NCI-H460 (cell line): ENCODE measurements at places on chromosomes 6 and 20. TPM values are rescaled to one million over a fixed set of nuclear protein-coding genes. Genes with fewer than 3 reads are reported as not detected.

DNA sequence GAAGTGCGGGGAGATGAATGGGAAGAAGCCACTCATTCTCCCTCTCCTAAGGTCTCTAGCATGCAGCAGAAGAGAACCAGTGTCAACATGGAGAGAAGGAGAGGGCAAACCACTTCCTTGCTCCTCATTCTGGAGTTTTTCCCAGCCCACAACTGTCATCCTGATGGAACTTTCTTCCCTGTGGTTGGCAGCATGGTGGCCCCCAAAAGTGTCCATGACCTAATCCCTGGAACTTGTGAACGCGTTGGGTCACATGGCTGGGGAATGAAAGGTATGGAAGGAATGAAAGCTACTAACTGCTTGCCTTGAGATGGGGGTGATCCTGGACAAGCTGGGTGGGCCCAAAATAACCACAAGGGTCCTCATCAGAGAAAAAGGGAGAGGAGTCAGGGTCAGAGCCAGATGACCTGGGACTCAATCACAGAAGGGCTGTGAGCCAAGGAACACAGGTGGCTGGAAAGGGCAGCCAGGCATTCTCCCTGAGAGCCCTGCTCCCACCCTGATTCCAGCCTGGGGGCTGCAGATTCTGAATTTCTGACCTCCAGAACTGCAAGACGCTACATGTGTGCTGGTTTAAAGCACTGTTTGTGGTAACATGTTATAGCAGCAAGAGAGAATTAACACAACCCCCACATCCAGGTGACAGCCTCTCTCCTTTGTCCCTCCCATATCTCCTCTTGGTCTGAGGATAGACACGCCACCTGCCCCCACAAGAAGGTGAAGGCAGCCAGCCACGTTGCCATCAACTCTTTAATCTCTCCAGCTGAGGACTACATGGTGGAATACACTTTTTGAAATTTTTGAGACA is 63.2 kb downstream of the PYGB start:
- no peak for DNase-seq

CYP39A1 gene
- 9.1 and 10.6 TPM in 2 replicates for total RNA-seq

GRCh38 chr6:121064345-121064744 is 269.9 kb downstream of the TBC1D32 start:
- DNase-seq = no peak

DUSP15 gene
- total RNA-seq = not detected in 2 replicates

- no peak for DNase-seq
These were observed 380.3 kb upstream of the JARID2 start for GRCh38 chr6:14865531-14866100.

- no peak for DNase-seq
These were observed 380.4 kb downstream of the CENPW start for GRCh38 chr6:126720304-126720703.

DNA sequence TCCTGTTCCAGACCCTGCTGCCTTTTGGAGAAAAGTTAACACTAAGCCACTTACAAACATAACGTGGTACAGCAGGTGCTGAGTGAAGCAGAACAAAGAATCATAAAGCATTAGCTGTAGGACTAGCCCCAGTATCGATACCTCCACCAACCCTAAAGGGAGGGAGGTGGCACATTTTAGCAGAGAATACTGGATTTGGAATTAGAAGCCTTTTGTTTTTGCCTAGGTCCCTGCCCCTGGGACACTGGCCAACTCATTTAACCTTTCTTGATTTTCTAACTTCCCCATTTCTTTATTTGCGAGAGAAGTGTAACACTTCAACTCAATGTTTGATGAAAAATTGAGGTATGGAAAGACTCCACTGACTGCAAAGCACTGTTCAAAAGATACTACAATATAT is 93.5 kb downstream of the B3GAT2 start:
- DNase-seq = no peak

LINC00237 gene
- total RNA-seq = not detected in 2 replicates

- no peak for DNase-seq
These were observed 131.6 kb upstream of the NEDD9 start for GRCh38 chr6:11363881-11364576.

ECT2L gene
- not detected in 2 replicates for total RNA-seq

- no peak for DNase-seq
These were observed 263.9 kb upstream of the PRND start for GRCh38 chr20:4457566-4458543.

- no peak for DNase-seq
These were observed 15.9 kb downstream of the CPNE1 start for GRCh38 chr20:35648836-35649235.

DNA sequence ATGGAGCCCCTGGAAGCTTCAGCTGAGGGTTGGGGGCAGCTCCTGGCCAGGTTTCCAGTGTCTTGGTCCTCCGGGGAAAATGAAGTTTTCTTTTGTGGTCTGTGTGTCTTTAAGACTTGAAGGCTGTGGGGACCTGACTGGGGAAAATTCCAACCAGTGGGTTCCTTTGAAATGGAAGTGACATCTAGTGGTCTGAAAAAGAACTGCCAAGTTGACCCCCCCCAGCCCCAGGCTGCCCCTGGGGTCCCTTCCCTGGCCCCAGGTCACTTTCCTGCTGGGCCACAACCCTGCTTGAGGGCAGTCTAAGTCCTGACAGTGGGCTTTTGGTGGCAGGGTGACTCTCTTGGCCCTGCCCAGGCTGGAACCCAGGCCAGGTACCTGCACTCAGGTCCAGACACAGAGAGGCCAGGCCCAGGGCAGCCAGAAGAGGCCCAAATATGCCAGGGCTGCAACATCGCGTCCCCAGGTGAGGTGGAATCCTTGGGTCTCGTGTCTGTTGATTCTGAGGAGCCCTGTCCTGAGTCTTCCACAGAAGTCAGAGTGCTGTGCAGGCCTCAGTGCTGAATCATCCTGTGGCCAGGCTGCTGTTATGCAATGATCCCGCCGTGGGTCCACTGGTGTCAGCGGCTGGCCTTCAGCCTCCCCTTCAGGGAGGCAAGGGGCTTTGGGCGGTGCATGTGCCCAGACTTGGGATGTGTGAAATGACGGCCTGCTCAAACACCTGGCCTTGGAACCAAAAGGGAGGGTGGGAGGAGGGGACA is 68.4 kb downstream of the VEGFA start:
- peak; percentile 30 for DNase-seq

DNA sequence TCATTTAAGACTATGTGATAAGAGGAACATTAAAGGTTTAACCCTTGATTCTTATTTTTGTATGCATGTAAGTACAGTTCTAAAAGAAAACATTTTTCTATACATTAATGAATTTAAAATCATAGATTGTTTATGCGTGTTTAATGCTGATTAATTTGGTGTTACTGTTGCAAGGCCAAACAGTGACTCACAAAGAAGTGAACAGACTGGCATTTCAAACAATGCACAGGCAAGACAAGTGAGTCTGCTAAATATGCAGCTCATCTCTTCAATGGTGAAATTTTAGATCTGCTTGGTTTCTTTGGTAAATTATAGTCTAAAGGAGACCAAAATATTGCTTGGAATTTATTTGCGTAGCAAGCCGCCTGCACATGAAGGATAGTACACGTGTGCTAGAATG is 417.4 kb upstream of the SOX4 start:
- no peak for DNase-seq

- no peak for DNase-seq
These were observed 2.4 kb downstream of the GMPR start for GRCh38 chr6:16240589-16241320.

CALHM4 gene
- not detected in 2 replicates for total RNA-seq

DNA sequence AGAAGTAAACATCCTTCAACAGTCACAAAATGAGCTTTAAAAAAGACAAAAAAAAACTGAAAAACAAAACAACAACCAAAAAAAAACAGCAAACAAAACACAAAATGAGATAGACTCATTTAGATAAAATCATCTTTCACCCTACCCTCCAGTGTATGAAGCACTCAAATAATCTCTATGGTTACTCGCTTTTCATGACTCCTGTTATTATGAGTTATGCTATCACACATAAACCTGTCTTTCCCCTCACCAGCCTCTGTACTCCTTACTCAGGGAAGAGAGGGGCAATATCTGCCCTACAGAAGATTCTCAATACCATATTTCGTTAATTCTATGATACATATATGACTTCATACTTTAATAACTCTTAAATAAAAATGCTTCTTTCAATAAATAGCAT is 158.2 kb downstream of the TPBG start:
- DNase-seq = no peak

GRCh38 chr6:136740050-136740974 is 52.0 kb downstream of the MAP3K5 start:
- no peak for DNase-seq

- no peak for DNase-seq
These were observed 69.7 kb downstream of the SAMD3 start for GRCh38 chr6:130152908-130153510.

GRCh38 chr6:10794239-10794638 is 44.1 kb downstream of the MAK start:
- DNase-seq = no peak

REM1 gene
- not detected in 2 replicates for total RNA-seq

DNA sequence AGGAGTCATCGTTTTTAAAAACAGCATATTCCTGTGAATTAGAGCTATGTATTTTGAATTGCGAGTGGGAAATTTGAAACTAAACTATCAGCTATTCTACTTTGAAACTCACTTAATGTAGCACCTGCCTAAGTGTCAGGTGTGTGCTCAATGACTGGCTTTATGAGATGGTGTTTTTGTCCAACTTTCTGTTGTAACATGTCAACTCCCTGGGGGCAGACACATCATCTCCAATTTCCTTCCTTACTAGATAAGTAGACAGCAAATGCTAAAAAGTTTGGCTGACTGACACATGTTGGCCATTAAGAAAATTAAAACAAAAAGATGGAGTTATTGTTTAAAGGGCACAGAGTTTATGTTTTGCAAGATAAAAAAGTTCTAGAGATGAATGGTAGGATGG is 226.9 kb downstream of the TFAP2B start:
- no peak for DNase-seq
